ENCODE measurements at places on chromosomes 6 and 20.

GRCh38 chr6:56417823-56418222 lies 170.4 kb upstream of the COL21A1 start:
- no peak for DNase-seq

DNA sequence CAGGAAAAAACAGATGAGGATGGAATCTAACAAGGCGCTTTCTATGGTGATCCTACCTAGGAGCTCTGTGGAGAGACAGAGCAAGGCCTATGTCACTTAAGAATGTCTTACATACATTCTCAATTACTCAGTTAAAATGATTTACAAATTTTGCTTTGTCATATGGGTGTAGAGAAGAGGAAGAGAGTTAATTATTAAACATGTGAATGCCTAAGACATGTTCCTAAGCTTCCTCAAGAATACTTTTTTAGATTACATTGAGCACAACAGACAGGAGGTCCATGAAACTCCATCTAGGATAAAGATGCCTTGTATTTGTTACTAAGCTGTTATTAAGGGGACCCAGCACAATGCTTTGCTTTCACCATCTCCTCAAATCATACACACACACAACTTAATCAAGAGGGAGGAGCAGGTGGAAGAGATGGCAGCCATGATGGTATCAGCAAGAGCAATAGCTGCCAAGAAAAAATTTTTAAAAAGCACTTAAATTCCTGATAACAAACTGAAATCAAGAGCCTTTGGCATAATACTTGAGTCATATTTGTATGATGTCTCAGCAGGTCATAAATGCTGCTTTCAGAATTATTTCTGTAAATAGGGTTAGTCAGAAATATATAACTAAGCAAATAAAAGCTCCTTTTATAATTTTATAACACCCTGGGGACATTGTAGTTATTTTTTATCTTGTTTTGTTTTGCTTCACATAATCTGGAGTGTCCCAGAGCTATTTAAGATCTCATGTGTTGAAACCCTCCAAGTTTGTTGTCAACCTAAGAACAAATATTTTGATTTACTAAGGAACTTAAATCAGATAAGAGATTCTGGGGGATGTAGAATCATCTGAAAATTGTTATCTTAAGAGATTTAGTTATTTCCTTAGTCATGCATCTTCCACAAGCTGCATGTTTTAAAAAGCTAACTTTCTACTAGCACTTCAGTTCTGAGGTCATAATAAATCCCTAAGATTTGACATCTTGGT lies 70.0 kb upstream of the CD2AP start:
- DNase-seq = no peak

DNA sequence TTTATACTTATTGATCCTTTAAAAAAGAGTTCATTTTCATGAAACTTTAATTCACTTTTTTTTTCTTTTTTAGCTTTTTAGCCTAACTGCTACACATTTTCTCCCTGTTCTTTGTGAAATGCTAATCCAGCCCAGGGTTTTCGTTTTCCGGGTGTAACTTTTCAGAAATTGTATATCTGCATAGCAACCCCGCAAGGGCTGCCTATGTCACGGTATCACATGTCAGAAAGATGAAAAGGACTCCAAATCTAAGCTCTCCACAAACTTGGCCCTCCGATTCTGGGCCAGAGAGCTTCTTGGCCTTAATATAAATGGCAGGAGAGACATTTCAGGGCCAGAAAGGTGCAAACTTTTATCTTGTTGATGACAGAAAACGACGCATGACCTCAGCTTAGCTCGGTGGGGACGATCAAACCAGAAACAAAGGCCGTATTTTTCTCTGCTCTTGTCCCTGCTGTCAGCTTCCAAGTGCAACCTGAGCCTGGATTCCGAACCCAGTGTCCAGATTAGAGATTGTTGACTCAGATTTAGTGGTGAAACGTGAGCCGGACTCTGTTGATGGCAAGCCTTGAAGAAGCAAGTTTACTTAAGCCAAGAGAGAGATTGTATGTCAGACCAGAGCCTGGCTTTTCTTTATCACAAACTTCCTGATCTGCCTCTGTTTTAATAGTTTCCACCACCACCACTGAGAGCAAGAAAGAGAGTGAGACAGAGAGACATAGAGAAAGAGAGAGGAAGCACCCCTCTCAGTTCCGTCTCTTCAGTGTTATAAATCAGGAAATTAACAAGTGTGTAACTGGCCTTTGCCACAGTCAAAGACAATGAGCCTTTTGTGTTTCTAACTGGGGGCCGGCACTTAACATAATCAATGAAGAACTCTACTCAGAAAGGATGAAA lies 157.8 kb downstream of the SCML4 start:
- no peak for DNase-seq

DNA sequence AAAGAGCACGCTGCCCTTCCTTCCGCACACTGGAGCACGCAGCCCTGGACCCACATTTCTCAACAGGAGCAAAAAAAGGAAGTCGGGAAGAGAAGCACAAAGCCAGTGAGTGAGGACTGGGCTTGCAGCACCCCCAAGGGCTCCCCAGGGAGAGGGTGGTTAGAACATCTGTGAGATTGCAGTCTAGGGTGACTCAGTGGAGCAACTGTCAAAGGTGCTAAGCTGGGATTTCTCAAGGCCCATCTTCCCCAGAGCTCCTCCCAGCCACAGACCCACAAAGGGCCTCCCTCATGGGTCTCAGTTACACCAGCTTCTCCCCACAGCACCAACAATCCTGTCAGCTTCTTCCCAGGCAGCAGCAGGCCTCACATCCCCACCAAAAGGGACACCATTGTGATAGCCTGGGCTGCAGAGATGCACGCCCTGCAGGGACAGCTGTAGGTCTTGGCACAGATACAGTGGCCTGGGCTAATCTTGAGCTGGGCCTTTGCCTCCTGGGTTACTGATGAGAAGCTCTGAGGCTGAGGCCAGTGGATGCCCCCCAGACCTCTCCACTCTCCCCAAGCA lies 39.6 kb upstream of the CD93 start:
- DNase-seq = no peak

Measured in naive B cell (primary cell).